HuH-7 (cell line): ENCODE measurements at places on chromosomes 1 and 21.

GRCh38 chr1:229758101-229759036, 132.3 kb downstream of the URB2 start:
- DNase-seq, result no peak

DNA sequence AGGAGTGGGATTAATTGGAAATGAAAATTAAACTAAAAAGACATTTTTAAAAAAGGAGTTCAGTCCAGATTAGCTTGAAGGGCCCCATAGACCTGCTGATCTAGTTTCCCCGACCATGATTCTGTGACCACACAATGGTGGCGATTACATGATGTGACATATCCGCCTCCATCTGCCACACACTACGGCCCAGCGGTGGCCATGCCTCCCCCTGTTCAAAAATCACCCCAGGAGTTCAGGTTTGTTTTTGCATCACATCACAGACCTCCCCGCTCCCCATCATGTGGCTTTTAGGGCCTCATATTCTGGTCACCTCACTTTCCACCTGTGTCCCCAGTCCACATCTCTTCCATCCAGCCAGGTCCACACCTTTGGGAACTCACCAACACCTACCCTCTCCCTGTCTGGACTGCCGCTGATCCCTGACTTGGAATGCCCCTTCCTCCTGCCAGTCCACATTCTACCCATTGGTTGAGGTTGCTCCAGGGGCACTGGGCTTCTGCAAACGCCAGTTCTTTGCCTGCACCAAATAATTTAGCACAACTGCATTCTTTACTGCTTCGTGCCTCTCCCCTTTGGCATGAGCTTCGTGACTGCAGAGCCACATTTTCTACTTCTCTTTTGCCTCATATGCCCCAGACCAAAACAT, 38.9 kb downstream of the CD247 start:
- no peak for DNase-seq

DNA sequence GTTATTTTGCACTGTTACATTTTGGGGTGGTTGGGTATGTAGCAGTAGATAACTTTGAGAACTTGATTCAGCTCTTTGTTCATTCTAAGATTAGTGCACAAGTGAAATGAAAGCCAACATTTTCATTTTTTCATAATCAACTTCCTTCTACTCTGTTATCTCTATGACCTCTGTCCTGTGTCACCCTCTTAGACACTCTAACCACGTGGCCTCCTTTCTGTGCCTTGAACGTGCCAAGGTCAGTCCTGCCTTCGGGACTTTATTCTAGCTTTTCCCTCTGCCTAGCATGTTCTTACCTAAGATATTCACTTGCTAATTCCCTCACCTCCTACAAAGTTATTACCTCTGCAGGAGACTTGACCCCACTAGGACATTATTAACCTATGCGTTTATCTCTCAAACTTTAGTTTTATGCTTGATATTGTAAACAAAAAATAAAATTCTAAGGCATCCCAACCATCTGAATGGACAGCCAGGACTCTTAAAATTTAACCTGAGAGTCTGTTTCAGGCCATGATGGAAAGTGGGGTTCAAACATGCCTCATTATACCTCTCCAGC, 19.2 kb upstream of the EDEM3 start:
- DNase-seq, result no peak

DNA sequence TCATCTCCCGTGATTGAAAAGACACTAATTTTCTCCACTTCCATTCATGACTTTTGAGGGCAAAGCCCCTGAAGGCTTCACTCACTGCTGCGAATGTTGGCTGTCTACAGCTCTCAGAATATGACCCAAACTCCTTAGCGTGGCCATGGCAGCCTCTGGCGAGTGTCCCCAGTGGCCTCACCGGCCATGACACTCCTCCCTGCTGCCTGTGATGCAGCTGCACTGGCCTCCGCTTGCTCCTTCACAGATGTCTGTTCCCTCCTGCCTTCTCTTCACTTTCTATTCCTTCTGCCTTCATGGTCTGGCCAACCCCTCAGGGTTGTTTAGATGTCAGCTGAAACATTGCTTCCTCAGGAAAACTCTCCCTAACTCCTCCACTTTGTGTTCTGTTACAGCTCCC, 30.8 kb upstream of the PTPRF start:
- DNase-seq, result no peak

DNA sequence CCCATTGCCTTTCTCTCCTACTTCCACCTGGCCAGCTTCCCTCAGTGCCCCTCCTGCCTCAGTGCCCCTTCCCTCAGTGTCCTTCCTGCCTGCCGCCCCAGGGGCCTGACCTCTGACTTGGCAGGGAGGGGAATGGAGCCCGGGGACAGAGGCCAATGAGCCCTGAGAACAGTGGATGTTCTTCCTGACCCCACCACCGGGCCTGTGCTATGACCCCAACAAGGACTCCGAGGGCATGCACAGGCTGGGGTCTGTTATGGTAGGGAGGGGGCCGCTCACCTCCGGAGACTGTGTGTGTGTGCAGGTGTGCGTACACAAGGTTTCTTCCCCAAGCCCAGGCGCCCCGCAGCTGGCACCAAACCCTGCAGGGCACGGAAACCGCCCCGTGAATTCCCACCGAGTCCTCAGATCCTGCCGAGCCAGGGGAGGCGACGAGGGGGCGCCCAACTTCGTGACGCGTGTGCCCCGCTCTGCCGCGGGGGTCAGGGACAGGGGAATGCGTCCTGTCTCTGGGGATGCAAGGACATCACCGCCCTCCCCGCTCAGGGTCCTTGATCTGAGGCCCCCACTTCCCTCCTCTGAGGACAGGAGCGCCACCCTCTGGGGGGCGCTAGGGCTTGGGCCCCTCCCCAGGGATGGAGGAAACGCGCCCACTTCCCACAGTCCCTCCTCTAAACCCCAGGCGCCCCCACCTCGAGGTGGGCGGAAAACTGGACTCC, 766 bp downstream of the RAP1GAP start:
- no peak for DNase-seq
